ENCODE measurements at places on chromosomes 5 and 9.

- no peak for DNase-seq
Observed at GRCh38 chr9:127968042-127968441, 12.7 kb downstream of the EEIG1 start.

- no peak for DNase-seq
Observed at GRCh38 chr9:82057805-82058204, 69.2 kb downstream of the SPATA31D1 start.

- DNase-seq, result no peak
Observed at GRCh38 chr9:116992865-116993264, 305.8 kb downstream of the TRIM32 start.

- DNase-seq, result no peak
Observed at GRCh38 chr5:96257904-96258303, 175.1 kb downstream of the PCSK1 start.

GRCh38 chr5:39016587-39017275, 57.5 kb downstream of the RICTOR start:
- DNase-seq, result no peak

GRCh38 chr9:19895006-19895405, 106.2 kb upstream of the SLC24A2 start:
- DNase-seq, result no peak

DNA sequence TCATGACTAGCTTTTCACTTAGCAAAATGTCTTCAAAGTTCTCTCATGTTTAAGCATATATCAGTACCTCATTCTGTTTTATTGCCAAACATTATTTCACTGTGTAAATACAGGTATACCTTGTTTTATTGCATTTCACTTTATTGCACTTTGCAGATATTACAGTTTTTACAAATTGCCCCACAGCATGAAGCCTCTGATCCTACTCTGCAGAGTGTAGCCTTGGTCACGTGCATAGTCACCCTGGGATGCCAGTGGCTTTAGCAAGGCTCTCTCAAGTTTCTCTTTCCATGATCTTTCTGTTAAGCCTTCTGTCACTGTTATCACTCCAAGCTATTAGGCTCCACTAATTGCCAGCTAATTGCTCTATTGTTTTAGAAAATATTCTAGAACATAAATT, 182.2 kb upstream of the GRIA1 start:
- DNase-seq, result no peak

GRCh38 chr9:123287639-123288038, 19.3 kb upstream of the STRBP start:
- DNase-seq, result no peak

DNA sequence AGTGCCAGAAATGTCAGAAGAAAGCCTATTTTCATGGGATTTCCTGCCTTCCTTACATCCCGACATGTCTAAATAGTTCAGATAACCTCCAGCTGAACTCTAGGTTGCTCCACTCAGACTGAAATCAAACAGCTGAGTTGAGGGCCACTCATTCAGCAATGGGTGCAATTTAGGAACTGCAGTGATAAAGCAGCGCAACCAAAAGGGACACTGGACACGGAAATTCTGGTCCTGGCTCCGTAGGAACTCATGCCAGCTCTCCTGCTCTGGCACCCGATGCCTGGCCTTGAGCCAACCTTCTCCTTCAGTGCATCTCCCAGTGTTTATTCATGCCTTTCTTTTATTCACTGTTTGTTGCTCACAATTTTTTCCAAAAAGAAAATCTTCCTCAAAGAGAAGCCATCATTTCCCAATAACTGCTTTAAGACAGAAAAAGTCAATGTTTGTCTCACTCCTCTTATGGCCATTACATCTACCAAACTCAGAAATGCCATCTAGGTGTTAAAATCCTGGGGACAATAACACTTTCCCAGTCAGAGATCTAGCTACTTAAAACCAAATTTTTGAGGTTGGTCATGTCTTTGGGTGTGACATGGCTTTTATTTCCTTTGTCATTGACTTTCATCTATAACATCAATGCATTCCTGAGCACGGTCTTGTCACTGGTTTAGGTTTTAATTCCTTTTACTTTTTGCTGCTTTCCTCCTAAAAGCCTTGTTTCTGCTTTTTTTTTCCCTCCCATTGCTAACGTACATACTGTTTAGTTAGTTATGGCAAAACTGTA, 126.9 kb downstream of the PDE4D start:
- no peak for DNase-seq

- DNase-seq, result no peak
Observed at GRCh38 chr9:69122549-69123141, 51.4 kb upstream of the TJP2 start.

DNA sequence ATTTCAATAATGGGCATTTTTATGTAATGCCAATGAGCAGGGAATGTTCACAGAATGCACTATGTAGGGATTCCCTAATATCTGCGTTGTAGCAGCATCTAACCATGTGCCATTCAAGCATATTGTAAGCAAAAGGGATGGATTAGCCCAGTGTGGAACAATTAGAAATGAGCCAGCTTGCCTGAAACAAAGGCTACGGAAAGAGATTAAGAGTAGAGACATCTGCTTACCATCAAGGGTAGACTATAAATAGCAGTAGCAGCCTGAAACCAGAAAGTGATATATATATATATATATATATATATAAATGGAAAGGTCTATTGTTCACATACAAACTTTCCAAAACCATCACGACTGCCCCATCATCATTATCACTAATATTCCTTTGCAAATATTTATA, 31.9 kb upstream of the CEP120 start:
- no peak for DNase-seq

DNA sequence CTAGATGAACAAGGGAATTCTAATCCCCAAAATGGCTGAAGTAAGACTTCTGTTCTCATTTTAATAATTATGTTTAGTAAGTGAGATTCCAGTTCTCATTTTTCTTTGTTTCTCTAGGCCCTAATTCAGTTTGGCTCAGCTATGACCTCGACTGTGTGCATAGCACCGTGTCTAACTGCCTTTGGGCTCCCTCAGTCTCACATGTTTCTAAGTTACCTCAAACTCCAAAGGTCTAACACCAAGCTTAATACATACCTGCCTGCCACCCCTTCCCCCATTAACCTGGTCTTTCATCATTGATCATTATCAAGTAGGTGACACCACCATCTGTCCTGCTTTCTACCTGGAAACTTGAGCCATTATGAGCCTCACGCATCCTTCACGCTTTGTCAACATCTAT, 273.2 kb downstream of the SAXO1 start:
- DNase-seq, result no peak

GRCh38 chr9:81540142-81540710, 149.1 kb downstream of the TLE1 start:
- no peak for DNase-seq

- DNase-seq, result no peak
Observed at GRCh38 chr5:171311322-171312077, 2.5 kb downstream of the TLX3 start.

DNA sequence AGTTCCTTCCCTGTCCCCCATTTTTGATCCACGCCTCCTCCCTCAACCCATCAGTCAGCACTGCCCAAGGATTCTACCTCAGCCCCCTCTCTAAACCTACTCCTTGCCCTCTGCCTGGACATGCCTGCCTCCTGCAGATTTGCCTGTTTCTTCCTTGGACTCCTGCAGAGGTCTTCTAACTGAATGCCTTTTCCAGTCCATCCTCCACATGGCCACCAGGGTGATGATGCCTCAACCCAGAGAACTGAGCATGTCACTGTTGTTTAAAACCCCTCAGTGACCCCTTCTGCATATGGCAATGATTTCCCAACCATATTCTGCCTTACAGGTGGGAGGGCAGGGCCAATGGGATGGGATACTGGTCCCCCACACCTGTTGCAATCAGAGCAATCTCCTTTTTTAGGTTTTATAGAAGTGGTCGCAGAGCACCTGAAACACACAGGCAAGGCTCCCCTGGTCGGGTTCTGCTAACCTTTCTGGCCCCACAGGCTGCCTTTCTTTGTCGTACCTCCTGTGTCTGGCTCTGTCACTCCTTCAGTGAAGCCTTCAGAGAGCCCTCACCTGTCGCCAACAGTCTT, 9.3 kb downstream of the PHYKPL start:
- DNase-seq, result no peak

DNA sequence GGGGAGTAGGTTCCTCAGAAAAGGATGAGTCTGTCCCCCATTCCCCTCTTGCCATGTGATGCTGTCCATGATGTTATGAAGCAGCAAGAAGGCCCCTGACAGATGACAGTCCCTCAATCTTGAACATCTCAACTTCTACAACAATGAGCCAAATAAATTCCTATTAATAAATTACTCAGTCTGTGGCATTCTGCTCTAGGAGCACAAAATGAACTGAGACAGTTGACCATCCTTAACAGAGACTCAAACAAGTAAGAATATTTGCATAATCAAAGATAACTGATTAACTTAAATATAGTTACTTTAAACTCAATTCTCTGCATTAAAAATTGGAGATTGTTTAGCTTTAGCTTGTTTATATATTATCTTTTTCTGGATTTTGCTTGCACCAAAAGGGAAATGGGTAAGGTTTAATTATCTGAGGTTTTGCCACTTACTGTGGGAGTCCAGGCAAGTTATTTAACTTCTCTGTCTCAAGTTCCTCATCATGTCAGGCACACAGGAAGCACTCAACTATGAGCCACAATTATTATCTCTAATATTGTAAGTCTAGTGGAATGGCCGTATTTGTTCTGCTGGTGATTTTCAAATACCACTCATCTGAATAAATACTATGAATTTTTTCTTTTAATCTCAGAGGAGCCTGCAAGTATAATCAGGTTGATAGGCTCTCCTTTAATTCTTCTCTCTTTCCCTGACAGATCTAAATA, 162.9 kb downstream of the TSSK1B start:
- no peak for DNase-seq

DNA sequence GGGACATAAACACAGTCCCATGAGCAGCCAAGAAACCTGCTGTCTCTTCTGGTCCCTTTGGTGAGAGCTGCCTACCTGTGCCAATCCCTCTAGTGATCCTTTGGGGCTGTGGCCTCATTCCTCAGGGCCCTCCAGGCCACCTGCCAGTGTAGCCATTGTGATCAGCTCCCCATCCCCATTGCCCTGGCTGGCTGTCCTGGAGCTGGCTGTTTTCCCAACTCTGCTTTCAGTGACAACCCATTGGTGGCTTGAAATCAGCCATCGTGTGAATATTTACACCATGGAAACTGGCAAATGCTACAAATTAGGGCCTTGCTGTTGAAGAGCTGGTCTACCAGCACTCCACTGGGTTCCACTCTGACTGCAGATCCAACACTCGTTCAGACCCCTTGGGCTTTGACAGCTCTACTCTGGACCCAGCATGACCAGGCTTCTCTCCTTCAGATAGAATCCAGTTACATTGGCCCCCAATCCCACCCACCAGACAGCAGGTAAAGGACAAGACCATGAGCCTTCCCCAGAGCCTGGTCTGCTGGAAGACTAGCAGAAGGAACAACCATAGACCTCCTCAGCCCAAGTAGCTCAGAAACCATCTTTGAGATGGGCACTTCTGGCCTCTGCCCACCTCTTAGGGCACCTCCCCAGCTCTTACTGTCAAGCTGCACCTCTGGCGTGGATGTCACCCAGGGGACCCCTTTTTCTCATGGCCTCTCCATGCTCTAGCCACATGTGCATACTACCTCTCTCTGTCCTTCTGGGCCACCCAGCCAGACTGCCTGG, 69.2 kb upstream of the NEK6 start:
- DNase-seq, result no peak

GRCh38 chr5:180328296-180329137, 24.6 kb downstream of the GFPT2 start:
- peak; percentile 68 for DNase-seq

DNA sequence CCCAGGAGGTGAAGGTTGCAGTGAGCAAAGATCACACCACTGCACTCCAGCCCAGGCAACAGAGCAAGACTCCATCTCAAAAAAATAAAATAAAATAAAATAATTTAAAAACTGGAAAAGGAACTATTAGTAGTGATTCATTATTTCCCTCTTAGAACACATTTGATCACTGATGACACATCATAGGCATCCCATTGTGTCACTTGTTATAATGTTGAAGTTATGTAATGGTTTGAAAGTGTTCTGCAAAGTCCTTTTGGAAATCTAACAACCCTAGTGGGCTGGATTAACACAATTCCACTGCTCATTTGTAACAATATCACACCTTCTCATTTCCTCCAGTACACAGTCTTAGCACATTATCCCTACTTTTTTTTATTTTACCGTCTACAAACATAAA, 81.8 kb upstream of the LMNB1 start:
- DNase-seq, result no peak

DNA sequence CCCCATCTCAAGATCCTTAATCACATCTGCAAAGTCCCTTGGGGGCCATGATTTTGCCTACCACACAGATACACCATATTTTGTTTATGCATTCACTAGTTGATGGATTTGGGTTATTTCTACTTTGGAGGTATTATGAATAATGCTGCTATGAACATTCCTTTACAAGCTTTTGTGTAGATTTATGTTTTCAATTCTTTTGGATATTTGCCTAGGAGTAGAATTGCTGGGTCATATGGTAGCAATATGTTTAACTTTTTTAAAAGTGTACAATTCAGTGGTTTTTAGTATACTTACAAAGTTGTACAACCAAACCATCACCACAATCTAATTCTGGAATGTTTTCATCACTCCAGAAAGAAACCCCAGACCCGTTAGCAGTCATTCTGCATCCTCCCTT, 7.8 kb upstream of the ANP32B start:
- no peak for DNase-seq

- no peak for DNase-seq
Observed at GRCh38 chr5:1800472-1801221, 560 bp upstream of the NDUFS6 start.

- no peak for DNase-seq
Observed at GRCh38 chr5:76620166-76620565, 3.0 kb downstream of the F2RL2 start.

DNA sequence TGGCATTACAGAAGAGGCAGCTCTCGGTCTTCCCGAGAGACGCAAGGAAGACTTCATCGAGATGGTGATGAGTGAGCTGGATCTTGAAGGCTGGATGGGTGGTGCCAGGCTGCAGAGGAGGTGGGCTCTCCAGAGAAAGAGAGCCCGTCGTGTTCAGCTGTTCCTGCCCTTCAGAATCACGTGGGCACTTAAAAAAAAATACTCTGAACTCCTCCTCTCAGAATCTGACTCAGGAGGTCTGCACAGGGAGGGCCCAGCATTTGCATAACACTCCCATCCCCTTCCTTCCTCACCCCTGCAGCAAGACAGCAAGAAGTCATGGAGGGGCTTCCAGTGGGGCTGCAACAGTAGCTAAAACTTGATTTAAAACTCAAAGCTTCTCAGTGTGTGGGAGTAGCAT, 203.0 kb downstream of the ATPSCKMT start:
- no peak for DNase-seq

- DNase-seq, result no peak
Observed at GRCh38 chr5:151476016-151476415, 28.6 kb downstream of the SLC36A1 start.

GRCh38 chr5:175595905-175596304, 62.0 kb upstream of the HRH2 start:
- DNase-seq, result no peak

- no peak for DNase-seq
Observed at GRCh38 chr5:80453366-80453765, 34.5 kb upstream of the FAM151B start.

Data from CD8-positive, alpha-beta T cell (primary cell).